ENCODE measurements at places on chromosomes 6 and 20.

DNA sequence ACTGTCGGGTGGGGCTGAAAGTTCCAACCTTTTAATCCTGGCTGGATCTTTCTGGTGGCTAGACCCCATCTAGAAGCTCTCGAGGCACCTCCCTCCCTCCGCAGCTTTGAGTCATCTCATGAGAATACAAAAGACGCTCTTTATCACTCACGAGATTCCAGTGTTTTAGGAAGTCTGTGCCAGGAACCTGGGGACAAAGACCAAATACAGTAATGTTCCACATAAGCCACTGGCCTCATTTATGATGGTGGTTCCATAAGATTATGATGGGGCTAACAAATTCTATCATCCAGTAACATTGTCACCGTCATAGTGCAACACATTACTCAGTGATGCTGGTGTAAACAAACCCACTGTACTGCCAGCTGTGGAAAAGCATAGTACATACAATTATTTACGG, 48.7 kb downstream of the NCOA7 start:
- DNase-seq, result no peak

DNA sequence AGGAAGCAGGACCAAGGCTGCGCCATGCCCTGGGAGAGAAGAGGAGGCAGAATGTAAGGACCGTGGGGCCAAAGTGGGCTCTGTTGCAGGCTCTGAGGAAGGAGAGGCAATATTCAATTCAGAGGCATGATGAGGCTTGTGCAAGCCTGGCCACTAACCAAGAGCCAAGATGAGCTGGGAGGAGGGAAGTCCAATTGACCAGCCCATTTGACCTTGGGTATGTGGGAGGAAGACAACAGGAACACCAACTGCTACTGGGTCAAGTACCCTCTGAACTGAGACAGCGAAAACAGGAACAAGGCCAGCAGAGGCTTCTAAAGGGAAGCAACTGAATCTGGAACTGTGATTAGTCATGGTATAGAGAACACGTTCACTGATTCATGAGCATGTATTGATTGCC, 779.6 kb downstream of the MAFB start:
- DNase-seq, result no peak

DNA sequence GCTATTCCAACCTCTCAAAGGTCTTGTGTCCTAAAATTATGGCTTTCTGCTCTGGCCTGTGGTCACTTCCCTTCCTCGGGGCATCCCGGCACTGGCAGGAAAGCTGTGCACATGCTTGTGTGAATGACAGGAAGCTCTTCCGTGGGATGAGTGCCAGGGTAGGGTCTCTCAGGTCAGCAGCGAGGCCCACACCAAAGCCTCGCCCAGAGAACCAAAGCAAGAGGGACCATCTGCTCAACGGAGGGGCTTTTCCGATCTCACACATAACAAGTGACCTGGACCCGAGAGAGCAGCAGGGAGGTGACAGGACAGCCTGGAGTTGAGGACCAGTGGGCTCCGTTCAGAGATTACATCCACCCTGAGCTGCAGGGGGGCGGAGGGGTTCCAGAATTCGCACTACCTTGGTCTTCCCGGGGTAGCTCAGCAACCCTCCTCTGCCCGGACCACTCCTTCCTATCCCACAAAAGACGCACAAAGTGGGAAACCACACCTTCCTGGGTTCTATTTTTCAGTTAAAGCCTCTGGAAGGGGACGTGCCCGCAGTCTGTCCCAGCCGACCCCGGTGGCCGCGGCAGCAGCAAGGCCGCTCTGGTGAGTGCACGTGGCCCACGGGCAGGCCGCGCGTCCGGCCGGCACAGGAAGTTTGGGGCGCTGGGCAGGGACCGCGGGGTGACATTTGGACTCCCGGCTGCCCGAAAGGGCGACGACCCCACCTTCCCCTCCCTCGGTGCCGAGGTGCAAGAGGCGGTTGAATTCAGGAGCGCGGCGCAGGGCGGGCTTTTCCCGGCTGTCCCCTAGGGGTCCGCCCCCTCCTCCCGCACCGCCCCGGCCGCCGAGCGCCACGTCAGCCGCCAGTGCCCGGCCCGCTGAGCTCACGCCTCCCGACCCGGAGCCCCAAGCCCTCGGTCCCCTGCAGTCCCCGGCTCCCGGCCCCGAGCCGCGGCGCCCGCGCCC, 988 bp downstream of the TXNDC5 start:
- DNase-seq, result no peak

GRCh38 chr6:40485795-40486194, 101.4 kb downstream of the LRFN2 start:
- DNase-seq, result no peak

- DNase-seq, result no peak
Observed at GRCh38 chr20:32918751-32919150, 60.0 kb downstream of the EFCAB8 start.

DNA sequence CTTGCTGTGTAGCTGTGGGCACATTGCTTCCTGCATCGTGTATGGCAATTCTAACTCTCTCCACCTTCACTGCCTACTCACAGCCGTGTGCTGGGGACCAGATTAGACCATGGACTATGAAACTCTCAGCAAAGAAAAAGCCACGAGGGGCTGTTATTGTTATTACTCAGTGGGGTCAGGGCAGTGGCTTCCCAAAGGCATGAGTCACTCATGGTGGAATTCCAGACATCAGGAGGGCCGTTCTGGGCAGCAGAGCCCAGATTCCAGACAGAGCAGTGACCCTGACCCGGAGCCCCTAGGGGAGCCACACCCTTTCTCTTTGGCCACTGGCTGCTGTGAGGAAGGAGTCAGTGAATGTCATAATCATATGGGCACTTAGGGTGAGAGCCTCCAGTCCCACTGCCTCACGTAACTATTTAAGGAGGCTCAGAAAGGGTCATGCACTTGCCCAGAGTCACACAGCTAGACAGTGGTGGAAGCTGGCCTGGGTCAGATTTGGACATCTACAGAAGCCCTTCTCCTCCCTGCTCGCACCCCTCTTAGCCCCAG, 22.2 kb upstream of the CCN5 start:
- no peak for DNase-seq

Data from breast epithelium (tissue), 4 donors.